Dorsolateral prefrontal cortex (tissue), 122 donors: ENCODE measurements at places on chromosomes 1 and 21.
A peak's percentile ranks its signal among the peaks of the same experiment; 100 is the strongest.

GRCh38 chr1:172533513-172534151 lies 682 bp downstream of the SUCO start:
- DNase-seq, result peak; percentile 8

- DNase-seq, result no peak
Measured at GRCh38 chr1:109923131-109923945, 12.7 kb downstream of the CSF1 start.

DNA sequence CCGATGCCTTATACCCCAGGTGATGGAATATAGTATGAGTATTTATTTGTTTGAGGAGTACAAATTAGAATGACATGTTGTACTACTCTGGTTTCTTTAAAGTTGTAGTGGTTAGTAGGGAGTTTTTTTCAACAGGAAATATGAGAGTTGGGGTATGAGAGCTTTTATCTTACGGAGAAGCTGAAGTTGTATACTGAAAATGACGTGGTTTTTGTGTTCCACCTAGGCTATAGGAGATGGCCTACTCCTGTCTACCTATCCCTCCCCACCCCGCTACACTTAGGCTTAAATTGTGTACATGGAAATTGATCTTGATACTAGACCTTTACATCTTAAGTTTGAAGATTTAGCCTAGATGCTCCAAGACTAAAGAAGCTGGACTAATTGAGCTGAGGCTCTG lies 6.8 kb upstream of the HAX1 start:
- no peak for DNase-seq

- peak; percentile 82 for DNase-seq
Measured at GRCh38 chr1:225653463-225654276, 747 bp upstream of the ENAH start.

DNA sequence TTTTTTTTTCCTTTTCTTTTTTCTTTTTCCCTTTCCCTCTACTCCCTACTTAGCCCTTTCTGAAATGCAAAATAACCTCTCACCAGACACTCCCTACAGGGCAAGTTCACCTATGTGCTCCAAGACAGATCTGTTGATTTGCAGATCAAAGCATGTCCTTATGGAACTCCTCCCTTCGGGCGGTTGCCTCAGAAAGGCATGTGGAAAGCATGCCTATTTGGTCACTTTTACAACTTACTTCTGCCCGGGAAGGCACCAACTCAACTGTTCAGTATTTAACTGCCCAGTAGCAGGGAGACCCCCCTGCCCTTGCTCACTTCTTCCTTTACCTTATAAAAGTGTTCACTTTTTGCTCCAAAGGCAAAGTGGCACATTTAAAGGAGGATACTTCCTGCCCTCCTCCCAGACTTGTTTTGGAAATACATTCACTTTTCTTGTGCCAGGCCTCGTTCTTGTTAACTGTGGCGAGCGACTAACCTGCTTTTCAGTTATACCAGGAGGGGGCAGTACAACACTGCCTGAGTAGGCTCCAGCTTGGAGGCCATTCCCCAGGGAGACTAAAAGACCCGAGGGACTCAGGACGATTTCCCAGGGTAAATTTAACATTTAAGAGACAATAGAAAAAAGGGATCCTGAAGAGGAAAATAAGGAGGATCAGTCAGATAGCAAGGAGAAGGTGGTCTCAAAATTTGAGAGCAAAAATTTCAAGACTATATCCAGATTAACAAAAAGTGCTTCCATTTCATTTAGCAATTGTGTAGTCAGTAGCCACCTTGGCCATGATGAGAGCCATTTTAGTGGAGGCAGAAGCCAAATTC lies 12.3 kb upstream of the SLAMF7 start:
- no peak for DNase-seq

DNA sequence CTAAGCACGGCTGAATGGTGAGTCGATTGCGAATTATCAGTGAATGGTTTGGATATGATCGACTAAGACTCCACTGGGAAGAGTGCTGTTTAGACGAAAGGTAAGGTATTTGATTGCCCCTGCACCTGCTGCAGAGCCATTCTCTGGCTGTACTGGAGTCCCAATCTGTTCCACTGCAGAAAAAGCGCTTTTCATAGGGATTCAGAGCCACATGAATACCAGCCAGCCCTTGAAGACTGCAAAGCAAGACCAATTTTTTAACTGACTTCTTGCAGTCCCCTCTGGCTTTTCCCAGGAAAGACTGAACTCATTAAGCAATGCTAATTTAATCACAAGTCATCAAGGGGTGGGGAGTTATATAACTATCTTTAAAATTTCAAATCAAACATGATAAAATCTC lies 1.3 kb downstream of the GREM2 start:
- no peak for DNase-seq

- DNase-seq, result no peak
Measured at GRCh38 chr1:97759078-97759477, 161.8 kb downstream of the DPYD start.

- no peak for DNase-seq
Measured at GRCh38 chr1:38179483-38179882, 132.9 kb upstream of the POU3F1 start.

GRCh38 chr1:181134543-181135436 lies 46.3 kb downstream of the IER5 start:
- no peak for DNase-seq

GRCh38 chr1:33008051-33008914 lies 28.4 kb downstream of the AK2 start:
- no peak for DNase-seq

DNA sequence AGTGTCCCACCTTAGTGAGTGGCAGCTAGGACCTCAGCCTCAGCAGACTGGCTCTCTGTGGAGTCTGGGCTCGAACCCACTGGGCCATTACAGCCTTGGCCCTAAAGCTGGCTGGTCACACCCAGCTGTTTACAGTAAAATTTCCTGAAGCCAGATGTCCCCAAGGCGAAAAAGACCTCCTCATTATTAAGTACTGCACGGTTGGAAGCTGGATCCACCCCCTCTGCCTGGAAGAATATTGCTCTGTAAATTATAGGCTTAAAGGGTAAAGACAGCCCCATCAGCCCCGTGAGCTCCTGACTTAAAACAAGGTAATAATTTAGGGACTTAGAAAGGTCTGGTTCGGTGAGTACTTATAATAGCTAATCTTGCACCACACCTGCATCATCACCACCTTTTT lies 30.3 kb upstream of the TMEM51 start:
- no peak for DNase-seq

DNA sequence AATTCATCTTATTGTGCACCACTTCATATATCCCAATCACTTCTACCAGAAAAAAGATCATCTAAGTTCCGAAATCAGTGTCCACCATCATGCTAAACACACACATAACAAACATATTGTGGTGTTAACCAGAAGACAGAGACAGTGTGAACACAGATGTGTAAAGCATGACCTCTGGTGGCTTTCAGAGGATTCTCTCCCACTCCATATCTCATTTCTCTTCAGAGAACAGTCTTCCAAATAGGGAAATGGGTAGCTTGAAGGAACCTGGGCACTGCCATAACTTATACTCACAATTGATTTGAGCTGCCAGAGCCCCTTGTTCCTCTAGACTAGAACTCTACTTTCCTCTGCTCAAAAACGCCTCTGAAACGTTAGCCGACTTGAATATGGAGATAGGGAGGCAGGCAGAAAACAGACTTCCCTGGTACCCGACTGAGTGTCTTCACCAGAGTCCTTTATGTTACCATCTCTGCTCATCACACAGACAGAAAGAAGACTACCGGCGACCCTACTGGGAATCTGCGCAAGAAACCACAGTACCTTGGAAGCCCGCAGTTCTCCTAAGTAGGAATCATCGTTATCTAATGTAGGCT lies 1.8 kb upstream of the ELAPOR1 start:
- no peak for DNase-seq

DNA sequence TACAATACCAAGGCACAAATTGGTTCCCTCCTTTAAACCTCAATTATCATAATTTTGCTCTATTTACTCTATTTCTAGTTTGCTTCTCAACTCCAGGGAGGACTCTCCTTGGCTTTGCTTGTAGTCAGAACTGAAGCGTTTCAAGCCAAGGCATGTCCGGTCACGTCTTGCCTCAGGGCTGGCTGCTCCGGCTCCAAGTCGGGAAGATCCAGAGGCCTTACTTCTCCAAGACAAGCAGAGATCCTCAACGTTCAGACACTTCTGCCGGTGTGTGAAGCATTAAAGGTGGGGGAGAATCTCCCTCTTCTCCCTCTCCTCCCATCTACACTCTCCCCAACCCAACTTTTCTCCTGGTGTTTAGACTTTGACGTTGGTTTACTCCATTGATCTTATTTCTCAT lies 7.2 kb upstream of the HHAT start:
- no peak for DNase-seq

DNA sequence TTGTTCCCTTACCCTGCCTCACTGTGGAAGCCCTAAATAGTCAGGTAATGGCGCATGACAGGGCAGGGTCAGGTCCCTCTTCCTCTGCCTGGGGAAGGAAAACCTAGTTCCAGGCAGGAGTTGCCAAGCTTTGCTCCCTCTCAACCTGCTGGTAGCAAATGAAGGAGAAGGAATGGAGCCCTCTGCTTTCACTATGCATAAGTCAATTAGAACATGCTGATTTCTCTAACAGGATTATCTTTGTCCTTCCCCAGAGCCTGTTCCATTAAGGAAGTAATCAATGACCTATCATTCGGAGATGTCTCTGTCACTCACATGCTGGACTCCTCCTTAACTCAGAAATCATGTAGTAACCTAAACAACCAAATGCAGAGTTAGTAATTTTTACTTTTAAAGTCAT lies 161.8 kb upstream of the NFIA start:
- no peak for DNase-seq

DNA sequence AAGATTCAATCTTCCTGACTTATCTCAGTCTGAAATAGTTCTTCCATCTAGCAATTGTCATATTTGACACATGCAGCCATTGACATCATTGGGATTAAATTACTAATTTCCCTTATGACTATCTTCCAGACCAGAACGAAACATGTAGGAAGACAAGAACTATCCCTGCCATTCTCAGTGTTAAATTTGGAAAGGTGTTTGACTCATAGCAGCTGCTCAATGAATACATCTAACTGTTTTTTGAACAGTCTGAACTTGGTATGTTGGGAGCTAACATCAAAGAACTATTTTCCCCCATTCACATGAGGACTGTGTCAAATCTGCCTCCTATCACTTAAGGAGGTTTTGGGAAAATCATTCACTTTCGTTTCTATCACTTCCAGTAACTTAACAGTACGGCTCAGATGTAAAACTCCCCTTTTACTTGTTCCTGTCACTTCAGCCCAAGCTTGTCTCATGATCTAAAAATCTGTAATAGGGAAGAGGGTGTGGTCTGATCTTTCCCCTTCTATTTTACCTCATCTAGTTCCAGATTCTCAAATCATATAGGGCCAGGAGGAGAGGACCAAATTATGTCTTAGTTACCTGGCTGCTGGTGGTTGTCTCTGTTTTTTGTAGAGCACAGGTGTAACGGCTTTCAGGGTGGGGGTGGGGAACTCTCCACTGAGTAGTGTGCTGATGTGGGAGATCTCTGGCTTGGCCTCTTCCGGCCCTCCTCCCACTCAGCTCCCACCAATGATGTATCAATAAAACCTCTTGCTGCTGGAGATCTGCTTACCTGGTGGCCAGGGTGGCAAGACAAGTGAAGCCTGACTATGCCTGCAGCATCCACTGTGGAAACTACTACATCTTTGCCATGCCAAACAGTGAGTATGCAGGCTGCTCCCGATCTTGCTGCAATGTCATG lies 26.2 kb upstream of the SLAMF1 start:
- DNase-seq, result no peak

- no peak for DNase-seq
Measured at GRCh38 chr1:63148825-63149645, 173.3 kb upstream of the FOXD3 start.

DNA sequence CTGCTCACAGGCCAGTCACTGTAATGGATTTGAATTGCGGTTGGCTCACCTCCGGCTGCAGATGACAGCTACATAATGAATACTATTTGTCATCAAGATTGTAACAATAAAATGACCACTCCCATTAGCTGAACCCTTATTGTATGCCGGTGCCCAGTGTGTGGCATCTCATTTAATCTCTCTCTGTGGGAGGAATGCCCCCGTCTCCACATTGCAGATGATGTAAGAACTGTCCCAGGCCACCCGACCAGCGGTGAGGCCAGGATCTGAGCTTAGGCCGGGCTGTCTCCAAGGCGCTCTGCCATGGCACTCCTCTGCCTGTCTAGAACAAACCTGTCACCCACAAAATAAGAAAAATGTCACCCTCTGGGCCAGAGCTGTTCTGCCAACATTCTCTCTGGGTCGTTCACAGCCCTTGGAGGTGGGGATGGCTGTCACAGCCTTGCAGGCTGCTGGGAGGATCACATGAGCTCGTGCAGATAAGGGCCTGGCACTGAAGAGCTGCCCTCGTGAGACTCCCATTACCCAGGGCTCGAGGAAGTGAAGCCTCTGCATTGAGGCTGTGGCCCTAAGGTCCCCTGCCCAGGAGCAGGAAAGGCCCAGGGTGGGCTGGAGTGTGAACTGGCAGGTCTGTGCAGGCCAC lies 52.7 kb downstream of the ECE1 start:
- DNase-seq, result no peak

DNA sequence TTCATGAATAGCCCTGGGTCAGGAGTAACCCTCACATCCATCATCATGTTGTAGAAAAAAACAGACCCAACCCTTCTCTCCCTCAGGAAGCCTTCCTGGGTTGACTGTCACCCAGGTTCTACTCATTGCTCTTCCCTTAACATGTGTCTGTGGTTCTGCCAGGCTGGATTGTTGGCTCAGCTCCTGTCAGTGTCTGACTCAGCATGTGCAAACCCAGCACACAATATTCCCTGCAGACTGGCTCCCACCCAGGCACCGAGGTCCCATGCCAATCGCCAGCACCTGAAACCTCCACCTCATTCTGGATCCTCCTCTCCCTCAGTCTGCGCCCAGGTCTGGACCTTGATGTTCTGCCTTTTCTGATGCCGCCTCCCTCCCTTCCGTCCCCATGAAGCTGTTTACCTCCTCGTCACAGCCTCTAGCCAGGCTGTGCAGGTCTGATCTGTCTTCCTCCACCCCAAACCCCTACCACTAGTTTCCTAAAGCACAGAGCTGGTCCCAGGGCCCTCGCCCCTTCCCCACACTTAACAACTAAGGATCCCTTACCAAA lies 4.3 kb upstream of the S100A8 start:
- DNase-seq, result peak; percentile 15

DNA sequence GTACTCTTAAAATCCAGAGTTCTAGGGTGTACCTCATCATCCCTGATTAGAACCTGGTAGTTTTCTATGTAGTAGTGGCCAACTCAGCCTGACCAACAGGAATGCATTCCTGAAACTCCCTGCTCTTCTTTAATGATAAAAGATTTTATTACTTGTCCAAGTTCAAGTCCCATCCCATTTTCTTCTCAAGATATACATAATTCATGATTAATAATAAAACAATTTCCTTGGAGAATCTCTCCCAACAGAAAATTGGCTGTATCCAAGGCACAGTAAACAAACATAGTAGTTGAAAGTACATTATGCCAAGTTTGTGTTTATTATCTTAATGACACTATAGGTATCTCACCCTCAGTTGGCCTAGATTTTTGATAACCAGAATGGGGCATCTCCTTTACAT lies 714.1 kb upstream of the ADAMTS5 start:
- DNase-seq, result no peak

DNA sequence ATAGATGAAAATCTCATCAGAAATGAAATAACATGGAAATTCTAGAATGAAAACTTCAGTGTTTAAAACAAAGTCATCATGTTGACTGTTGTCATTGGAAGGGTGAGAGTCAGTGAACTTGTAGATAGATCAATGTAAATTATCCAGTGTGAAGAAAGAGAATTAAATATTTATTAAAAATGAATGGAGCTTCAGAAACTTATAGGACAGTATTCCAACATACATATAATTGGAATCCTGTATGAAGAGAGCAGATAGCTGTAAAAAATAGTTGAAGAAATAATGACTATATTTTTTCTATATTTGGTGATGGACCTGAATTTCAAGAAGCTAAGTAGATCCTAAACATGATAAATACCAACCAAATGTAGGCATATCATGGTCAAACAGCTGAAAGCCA lies 60.0 kb downstream of the MAN1A2 start:
- DNase-seq, result no peak
